Left lobe of liver (tissue), 2 donors: ENCODE measurements at places on chromosomes 13 and 19. TPM values are rescaled to one million over a fixed set of nuclear protein-coding genes. Genes with fewer than 3 reads are reported as not detected.

The CPB2 gene
- total RNA-seq: 607 TPM

The SIGLECL1 gene
- total RNA-seq: not detected

The GPR12 gene
- total RNA-seq: not detected

The NECTIN2 gene
- total RNA-seq: 70.4 TPM
